CD8-positive, alpha-beta memory T cell (primary cell): ENCODE measurements at places on chromosomes 3 and 15. TPM values are rescaled to one million over a fixed set of nuclear protein-coding genes. Genes with fewer than 3 reads are reported as not detected.

GRK7 gene
- not detected for polyA plus RNA-seq

- no peaks in the 10 kb centered on the region for H3K4me1 ChIP-seq
- H3K27me3 ChIP-seq = no peaks in the 10 kb centered on the region
- DNase-seq = no peak
- no peak overlapping the region for H3K27ac ChIP-seq
Measured at GRCh38 chr3:23235264-23235663, 32.1 kb downstream of the UBE2E2 start.

DNA sequence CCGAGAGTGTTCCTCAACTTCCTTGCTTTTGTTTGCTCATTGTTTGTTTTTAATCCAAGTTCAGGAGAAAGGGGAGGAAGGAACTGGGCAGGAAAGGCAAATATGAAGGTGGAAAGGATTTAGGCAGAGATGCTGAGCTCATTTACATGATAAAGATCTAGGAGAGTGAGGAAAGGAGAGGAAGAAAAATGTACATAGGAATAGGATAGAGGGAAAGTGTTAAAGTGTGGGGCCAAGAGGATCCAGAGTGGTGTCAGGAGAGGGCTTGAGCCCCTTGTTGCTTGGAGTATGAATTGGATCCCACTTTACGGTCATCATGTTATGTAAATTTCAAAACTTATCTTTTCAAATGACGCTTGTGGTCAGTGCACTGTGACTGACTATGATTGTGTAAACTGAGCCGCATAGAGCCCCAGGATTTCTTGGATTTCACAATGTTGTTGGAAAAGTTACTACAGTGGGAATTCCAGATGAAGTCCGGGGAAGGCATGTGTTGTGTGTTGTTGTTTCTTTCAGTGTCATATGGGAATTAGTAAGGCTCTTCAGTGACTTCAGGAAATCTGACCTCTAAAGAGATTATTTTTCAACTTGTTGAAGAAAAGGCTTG, 15.0 kb upstream of the PLD1 start:
- H3K36me3 ChIP-seq = no peaks in the 10 kb centered on the region
- H3K4me1 ChIP-seq = no peaks in the 10 kb centered on the region
- DNase-seq = no peak
- no peak overlapping the region for H3K4me3 ChIP-seq
- no peaks in the 10 kb centered on the region for H3K27me3 ChIP-seq

GRCh38 chr15:77944002-77944867, 133.3 kb downstream of the TBC1D2B start:
- no peak overlapping the region for H3K27ac ChIP-seq
- no peaks in the 10 kb centered on the region for H3K36me3 ChIP-seq

- no peaks in the 10 kb centered on the region for H3K4me1 ChIP-seq
- no peaks in the 10 kb centered on the region for H3K36me3 ChIP-seq
- no peak overlapping the region for H3K4me3 ChIP-seq
- DNase-seq = no peak
- H3K27me3 ChIP-seq = no peaks in the 10 kb centered on the region
- H3K27ac ChIP-seq = no peak overlapping the region
Measured at GRCh38 chr3:169695031-169695430, 31.5 kb upstream of the MECOM start.

MYO1E gene
- polyA plus RNA-seq = 1.1 TPM

DNA sequence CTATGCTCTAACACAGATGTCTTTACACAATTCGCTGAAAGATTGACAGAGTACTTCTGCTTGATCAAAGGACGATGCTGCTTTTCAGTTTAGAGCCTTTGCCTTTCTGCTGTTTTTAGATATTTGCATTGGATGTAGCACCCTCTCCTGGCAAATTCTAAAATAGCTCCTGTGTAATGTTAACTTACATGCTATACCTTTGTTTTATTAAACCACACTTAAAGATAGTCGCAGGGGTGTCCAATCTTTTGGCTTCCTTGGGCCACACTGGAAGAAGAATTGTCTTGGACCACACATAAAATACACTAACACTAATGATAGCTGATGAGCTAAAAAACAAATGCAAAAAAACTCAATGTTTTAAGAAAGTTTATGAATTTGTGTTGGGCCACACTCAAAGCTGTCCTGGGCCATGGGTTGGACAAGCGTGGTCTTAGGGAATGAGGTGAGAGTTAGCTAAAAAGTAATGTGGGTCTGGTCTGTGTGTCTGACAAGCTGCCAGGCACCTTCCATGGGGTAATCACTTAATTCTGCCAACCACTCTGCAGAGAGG, 62.9 kb downstream of the ATG7 start:
- peaks cover 5% of the 10 kb centered on the region for H3K36me3 ChIP-seq
- no peaks in the 10 kb centered on the region for H3K4me1 ChIP-seq
- H3K27me3 ChIP-seq = no peaks in the 10 kb centered on the region
- no peak for DNase-seq
- H3K27ac ChIP-seq = no peak overlapping the region

PLD1 gene
- polyA plus RNA-seq = 14.5 TPM

TTBK2 gene
- polyA plus RNA-seq = 11.1 TPM

GRCh38 chr3:105083945-105084344, 282.8 kb upstream of the ALCAM start:
- no peak for DNase-seq
- H3K4me1 ChIP-seq = no peaks in the 10 kb centered on the region
- no peaks in the 10 kb centered on the region for H3K27me3 ChIP-seq
- H3K36me3 ChIP-seq = no peaks in the 10 kb centered on the region
- no peak overlapping the region for H3K27ac ChIP-seq
- no peak overlapping the region for H3K4me3 ChIP-seq

DNA sequence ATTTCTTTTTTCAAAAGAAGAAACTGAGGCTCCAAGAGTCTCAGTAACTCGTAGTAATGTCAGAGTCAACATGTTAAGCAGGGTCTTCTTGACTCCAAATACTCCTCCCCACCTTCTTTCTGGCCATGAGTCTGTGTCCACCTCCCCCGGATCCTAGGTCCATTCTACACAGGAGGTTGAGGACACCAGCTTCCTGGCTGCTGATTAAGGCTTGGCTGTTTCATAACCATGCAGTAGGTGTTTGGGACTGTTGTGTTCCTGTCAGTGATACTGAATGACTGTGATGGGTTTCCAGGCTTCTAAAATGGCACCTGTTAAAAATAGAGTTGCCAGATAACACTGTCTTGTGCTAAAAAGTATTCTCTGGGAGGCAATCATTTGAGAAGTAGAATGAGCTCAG, 130.8 kb upstream of the IL12A start:
- no peaks in the 10 kb centered on the region for H3K4me1 ChIP-seq
- no peaks in the 10 kb centered on the region for H3K36me3 ChIP-seq
- DNase-seq = no peak
- H3K4me3 ChIP-seq = no peak overlapping the region
- H3K27ac ChIP-seq = no peak overlapping the region
